ENCODE measurements at places on chromosomes 3 and 15.

- DNase-seq: no peak
Measured at GRCh38 chr3:184003187-184003967, 14.3 kb downstream of the ABCC5 start.

DNA sequence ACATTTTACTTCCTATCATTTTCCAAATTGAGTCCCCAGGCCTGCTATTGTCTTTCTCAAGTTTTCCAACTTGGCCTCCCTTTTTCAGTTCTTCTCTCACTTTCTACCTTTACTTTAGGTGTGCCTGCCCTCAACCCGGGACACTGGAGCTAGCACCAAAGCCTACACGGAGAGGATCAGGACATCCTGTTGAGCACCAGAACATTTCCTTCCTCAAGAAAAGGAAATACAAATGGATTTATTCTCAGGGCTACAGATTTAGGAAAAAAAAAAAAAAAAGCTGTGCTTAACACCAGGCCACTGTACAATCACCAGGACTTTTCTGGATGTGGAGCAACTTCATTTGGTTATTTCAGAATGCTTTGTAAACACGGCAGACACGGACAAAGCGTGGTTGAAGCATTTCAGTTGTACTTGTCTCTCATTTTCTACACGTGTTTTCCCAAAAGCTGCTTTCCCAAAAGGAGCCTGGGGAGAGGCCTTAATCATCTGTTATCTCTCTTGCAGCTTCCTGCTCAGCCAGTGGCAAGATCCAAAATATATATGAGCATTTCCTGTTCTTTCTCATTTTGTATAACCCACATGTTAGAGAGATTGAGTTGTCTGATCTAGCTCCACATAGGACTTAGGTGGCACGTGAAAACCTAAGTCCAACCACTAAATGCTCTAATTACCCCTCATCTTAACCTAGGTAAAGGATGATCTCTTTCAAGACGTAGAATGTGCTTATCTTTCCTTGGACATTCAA is 15.5 kb upstream of the ATP1B3 start:
- DNase-seq: no peak

DNA sequence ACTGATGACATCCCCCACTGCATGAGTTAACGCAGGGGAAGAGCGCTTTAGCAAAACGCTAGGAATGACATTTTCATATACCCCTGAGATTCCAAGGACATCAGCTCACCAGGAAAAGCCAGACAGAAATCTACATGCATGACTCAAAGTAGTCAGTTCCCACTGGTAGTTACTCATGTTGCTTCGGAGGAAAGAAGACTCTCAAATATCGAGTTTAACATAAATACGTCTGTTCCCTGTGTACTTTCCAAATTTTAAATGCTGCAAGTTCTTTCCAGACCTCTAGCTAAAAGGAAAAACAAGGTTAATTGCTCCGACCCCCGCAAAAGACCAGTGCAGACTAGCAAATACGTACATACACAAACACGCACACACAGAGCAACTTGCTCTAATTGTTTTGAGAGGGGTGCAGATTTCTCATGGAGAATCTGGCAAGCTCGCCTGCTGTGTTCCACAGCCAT is 115.4 kb upstream of the PRICKLE2 start:
- DNase-seq: no peak

GRCh38 chr3:170802164-170803151 is 67.5 kb downstream of the RPL22L1 start:
- no peak for DNase-seq

DNA sequence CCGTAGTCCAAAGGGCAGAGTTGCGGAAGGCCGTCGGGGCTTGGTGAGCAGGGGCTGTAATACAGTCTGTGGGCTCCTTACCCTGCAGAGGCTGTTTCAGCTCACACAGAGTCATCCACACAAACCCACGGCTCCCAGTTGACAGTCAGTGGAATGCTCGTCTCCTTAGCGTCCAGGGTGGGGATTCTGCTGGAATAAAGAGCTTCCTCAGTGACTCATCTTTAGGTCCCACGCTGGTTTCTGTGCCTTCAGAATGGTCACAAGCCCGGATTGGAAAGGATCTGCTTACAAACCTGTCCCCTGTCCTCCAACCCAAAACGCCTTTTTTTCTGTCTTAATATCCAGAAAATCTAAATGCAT is 201.3 kb upstream of the TPM1 start:
- no peak for DNase-seq

- no peak for DNase-seq
Measured at GRCh38 chr15:100635406-100636071, 33.1 kb downstream of the ASB7 start.

DNA sequence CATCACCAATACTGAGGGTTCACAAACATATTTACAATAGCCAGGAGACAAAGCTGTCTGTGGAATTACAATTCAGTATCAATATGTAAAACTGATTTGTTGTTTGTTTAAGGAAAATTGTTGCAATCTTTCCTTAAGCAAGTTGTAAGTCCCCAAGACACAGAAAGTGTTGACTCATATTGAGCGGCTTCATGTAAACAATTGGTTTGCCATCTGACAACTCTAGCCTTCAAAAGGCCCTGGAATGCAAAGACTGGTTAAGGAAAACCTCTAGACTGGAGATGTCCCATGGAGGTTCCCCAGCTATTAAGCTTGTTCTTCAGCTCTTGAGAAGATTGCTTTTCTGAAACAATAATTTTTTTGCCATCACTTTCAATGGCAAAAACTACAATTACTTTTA is 283.7 kb upstream of the PROK2 start:
- DNase-seq: no peak

- no peak for DNase-seq
Measured at GRCh38 chr3:39110041-39110639, 2.7 kb downstream of the TTC21A start.
